Cardiac atrium fibroblast (primary cell): ENCODE measurements at places on chromosomes 13 and 19. TPM values are rescaled to one million over a fixed set of nuclear protein-coding genes. Genes with fewer than 3 reads are reported as not detected.

The C19orf18 gene
- total RNA-seq, result not detected in 2 replicates

The APOC4 gene
- total RNA-seq, result not detected in 2 replicates

The ZNF682 gene
- total RNA-seq, result 0.97 and 1.6 TPM in 2 replicates

The ARHGAP33 gene
- 0.49 and 2.3 TPM in 2 replicates for total RNA-seq

The CYP4F12 gene
- not detected in 2 replicates for total RNA-seq

The BSG gene
- total RNA-seq, result 919 and 936 TPM in 2 replicates
